ENCODE measurements at places on chromosomes 5 and 9.

- H3K4me1 ChIP-seq: peaks cover 10% of the 10 kb centered on the region
- H3K4me3 ChIP-seq: no peak overlapping the region
- H3K27ac ChIP-seq: no peak overlapping the region
- no peak for ATAC-seq
- H3K27me3 ChIP-seq: no peaks in the 10 kb centered on the region
These were observed 3.0 kb downstream of the BBLN start for GRCh38 chr9:128163027-128163515.

DNA sequence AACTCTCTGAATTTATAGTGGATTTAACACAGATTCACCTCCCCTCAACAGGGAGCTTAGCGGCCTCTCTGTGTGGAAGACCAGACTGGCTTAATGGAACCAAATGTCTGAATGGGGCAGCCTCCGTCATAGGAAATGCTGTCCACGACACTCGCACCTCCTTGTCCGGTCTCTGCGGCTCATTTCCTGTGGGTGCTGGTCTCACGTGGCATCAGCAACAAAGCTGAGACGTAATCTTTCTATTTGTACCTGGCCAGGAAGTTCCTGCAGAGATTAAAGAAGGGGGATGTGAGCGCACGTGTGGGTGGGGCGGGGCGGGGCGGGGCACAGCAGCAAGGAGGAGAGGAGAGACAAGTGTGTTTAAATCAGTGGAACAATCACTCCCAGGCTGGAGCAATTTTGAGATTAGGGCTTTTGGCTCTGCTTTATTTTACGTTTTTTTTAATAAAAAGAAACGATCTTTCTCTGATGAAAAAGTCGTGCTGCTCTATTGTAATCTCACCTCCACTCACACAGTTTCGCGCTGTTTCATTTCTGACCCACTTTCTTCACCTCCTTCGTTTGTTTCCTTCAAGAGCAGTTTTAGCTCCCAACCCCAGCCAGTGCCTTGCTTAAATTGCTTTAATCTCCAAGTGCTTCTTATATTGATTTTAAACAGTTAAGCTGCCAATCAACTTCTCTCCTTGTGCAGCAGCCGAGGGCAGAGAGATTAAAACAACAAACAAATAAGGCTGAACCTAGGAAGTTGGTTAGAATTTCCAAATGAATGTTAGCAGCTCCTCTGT is 132.2 kb upstream of the ASTN2 start:
- H3K4me3 ChIP-seq: peak overlapping the region; percentile 40
- no peaks in the 10 kb centered on the region for H3K4me1 ChIP-seq
- H3K27ac ChIP-seq: no peak overlapping the region
- no peak for ATAC-seq

DNA sequence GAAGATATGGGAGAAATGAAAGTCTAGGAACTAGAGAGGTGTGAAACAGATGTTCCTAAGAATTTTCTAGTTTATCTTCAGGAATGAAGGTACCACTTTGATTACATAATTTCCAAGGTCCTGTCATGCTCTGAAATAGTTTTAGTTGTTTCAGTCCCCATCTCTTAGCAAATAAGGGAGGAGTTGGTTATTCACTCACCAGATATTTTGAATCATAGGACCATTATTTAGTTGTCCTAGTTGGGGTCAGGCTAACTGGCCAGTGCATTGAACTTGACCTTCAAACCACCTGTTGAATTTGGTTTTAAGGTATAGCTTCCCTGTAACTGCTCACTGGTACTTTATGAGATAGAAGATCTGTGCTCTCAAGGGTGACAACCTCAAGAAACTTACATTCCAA is 53.9 kb upstream of the TNFAIP8 start:
- H3K27me3 ChIP-seq: no peaks in the 10 kb centered on the region
- ATAC-seq: no peak
- H3K36me3 ChIP-seq: peaks cover 62% of the 10 kb centered on the region
- H3K4me3 ChIP-seq: peak overlapping the region; percentile 86
- H3K4me1 ChIP-seq: peaks cover 52% of the 10 kb centered on the region

- H3K27ac ChIP-seq: no peak overlapping the region
- no peaks in the 10 kb centered on the region for H3K27me3 ChIP-seq
- no peak overlapping the region for H3K4me3 ChIP-seq
- no peaks in the 10 kb centered on the region for H3K36me3 ChIP-seq
- no peak for ATAC-seq
These were observed 313.0 kb downstream of the GADD45G start for GRCh38 chr9:89917861-89918260.

- H3K4me3 ChIP-seq: peak overlapping the region; percentile 74
- peaks cover 19% of the 10 kb centered on the region for H3K4me1 ChIP-seq
- H3K36me3 ChIP-seq: no peaks in the 10 kb centered on the region
These were observed 49.4 kb downstream of the C9orf50 start for GRCh38 chr9:129571298-129572051.

GRCh38 chr5:33848554-33848953 is 43.2 kb downstream of the ADAMTS12 start:
- ATAC-seq: no peak
- peaks cover 4% of the 10 kb centered on the region for H3K27me3 ChIP-seq
- no peak overlapping the region for H3K4me3 ChIP-seq
- H3K27ac ChIP-seq: no peak overlapping the region

- H3K27ac ChIP-seq: no peak overlapping the region
- H3K36me3 ChIP-seq: no peaks in the 10 kb centered on the region
- H3K27me3 ChIP-seq: peaks cover 39% of the 10 kb centered on the region
- no peaks in the 10 kb centered on the region for H3K4me1 ChIP-seq
These were observed 6.5 kb downstream of the GLT6D1 start for GRCh38 chr9:135632841-135633240.

- no peak overlapping the region for H3K4me3 ChIP-seq
- peaks cover 39% of the 10 kb centered on the region for H3K36me3 ChIP-seq
- H3K27ac ChIP-seq: peak overlapping the region; percentile 1
- ATAC-seq: peak; percentile 71
- H3K27me3 ChIP-seq: no peaks in the 10 kb centered on the region
- H3K4me1 ChIP-seq: peaks cover 13% of the 10 kb centered on the region
These were observed 56.3 kb downstream of the INSYN2B start for GRCh38 chr5:169923988-169924387.

- no peak overlapping the region for H3K4me3 ChIP-seq
- H3K36me3 ChIP-seq: no peaks in the 10 kb centered on the region
- ATAC-seq: peak; percentile 37
- peaks cover 28% of the 10 kb centered on the region for H3K4me1 ChIP-seq
- peak overlapping the region; percentile 73 for H3K27ac ChIP-seq
These were observed 16.0 kb upstream of the JADE2 start for GRCh38 chr5:134509308-134510040.

GRCh38 chr9:99197124-99197630 is 24.6 kb downstream of the ALG2 start:
- ATAC-seq: no peak
- H3K36me3 ChIP-seq: no peaks in the 10 kb centered on the region
- no peaks in the 10 kb centered on the region for H3K4me1 ChIP-seq
- no peak overlapping the region for H3K4me3 ChIP-seq

DNA sequence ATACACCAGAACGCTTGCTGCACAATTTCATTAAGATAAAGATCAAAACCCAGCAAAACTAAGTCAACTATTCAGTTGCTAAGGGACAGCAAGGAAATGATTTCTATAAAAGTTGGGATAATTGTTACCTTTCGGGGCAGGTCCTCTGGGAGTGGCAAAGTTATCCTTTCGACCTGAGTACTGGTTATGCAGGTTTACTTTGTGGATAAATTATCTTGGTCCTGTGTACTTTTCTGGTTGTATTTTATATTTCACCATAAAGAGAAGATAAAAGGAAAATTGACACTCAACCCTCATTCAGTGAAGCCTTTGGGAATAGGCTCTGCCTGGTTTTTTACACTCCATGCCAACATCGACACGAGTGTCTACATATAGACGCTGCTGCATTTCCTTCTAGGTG is 146.5 kb downstream of the SYK start:
- no peak overlapping the region for H3K4me3 ChIP-seq
- H3K4me1 ChIP-seq: no peaks in the 10 kb centered on the region
- ATAC-seq: no peak
- no peak overlapping the region for H3K27ac ChIP-seq
